ENCODE measurements at places on chromosomes 7 and 10.

DNA sequence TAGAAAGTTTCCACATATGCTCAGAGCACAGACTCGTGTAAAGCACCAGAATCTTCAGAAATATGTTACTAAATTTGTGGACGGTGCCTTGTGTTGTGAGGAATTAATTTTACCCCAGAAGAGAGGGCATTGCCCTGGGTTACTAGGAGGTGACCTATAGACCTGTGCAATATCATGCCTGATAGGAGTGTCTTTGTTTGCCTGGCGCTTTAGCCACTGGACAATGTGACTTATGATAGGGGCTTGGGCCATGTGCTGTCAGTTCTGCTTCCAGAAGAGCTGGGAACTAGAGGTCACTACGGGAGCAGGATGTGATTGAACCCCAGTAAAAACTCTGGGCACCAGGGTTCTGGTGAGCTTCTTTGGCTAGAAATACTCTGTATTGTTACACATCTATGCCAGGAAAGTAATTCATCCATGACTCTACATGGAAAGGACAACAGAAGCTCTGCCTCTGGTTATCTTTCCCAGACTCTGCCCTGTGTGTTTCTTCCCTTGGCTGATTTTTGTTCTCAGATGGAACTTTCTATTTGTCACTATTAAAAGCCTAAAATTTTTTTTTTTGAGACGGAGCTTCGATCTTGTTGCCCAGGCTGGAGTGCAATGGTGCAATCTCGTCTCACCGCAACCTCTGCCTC lies 75.5 kb downstream of the SIRT1 start:
- no peak for DNase-seq

- DNase-seq, result no peak
Measured at GRCh38 chr7:99843808-99844207, 16.0 kb downstream of the CYP3A43 start.

GRCh38 chr10:5524641-5525560 lies at the start of gene CALML3:
Gene CALML3 (plus strand): TSS chr10:5524961. CDS start chr10:5525086, 125 bp downstream.
- no peak for DNase-seq

GRCh38 chr7:18895456-18895855 lies 222.0 kb downstream of the TWIST1 start:
- DNase-seq, result no peak

- DNase-seq, result no peak
Measured at GRCh38 chr7:47661051-47661714, 79.3 kb upstream of the TNS3 start.

GRCh38 chr7:30214651-30215137 lies 69.7 kb upstream of the ZNRF2 start:
- DNase-seq, result no peak

- no peak for DNase-seq
Measured at GRCh38 chr7:158582089-158582456, 5.5 kb downstream of the PTPRN2 start.

DNA sequence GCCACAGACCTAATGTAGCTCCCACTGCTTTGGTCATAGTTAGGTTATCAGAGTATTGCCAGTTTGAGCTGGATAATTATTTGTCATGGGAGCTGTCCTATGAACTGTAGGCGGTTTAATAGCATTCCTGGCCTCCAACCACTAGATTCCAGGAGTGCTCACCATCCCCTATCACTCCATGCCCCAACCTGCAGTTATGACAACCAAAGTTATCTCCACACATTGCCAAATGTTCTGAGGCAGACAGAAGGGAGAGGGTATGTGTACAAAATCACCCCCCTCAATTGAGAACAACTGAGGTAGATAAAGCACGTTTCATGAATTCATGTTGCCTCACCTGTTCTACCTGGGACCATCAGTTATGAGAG lies 119.0 kb upstream of the CACUL1 start:
- no peak for DNase-seq

GRCh38 chr7:5567790-5568189 lies 144.2 kb upstream of the TNRC18 start:
- no peak for DNase-seq

DNA sequence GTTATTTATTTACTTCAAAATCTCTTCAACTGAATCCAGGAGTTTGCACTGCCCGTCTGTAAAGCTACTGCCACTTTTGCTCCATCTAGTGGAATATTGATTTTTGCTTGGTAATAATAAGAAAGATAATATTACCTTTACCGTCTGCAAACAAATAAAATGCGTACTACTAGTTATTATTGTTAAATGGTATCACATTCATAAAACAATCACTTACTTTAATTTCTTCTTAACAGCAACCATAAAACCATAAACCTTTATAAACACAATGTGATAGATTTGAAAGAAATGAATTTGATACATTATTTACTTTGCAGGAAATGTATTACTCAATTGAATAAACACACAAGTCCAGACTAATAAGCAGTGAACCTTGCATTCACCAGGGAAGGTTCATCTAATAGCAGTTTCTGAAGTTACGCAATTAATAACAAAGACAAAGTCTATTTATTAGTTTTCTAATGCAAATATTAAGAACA lies 6.4 kb downstream of the AGMO start:
- no peak for DNase-seq

DNA sequence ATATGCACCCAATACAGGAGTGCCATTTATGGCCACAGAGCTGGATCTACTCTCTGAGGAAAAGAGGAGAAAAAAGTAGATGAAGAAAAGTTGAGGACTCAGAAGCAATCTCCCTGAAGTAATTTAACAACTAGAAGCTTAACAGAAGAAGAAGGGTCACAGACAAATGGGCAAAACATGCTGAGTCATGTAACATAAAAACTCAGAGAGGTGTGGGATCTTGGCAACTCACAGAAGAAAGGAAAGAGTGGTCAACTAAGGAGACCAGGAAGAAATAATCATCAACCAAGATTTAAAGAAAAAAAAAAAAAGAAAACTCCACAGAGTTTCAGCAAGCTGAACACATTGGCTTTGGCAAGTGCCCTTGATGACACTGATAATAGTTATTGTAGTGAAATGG lies 51.8 kb upstream of the BET1 start:
- DNase-seq, result no peak

GRCh38 chr7:85178531-85179298 lies 8.1 kb downstream of the SEMA3D start:
- no peak for DNase-seq

- DNase-seq, result no peak
Measured at GRCh38 chr7:40468891-40469864, 334.4 kb downstream of the SUGCT start.

DNA sequence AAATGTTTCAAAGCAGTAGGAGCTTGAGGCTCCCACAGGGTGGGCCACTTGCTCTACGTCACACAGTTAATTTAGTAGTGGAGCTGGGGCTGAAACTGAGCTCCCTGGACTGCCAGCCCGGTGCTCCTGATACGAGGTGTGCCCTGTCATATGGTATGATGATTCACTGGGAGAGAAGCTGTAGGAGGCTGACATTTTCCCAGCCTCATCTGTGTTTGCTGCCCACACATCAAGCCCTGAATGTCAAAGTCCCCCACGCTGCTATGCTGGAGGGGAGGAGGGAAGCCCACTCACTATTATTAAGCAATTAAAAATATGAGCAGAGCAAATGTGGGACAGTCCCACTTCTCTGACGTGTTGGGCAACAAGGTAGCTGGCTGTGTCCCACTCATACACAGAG lies 81.2 kb upstream of the SORCS3 start:
- no peak for DNase-seq

- DNase-seq, result no peak
Measured at GRCh38 chr10:57218382-57218781, 857.3 kb upstream of the ZWINT start.

DNA sequence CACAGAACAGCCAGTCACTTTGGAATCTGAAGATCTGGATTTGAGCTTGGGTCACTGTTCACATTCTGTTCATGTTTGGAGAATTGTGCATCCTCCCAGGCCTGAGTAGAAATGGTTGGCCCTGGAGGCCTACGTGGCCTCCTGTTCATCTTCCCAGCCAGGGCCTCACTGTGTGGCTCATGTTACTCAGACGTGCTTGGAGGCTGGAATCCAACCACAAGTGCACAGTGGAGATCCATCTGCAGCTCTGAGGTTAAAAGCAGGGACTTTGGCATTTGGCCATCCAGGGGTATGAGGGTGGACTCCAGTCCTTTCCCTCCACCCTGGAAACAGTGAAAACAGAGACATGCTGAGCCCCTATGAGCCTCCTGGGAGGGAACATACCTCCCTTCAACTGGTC lies 709.0 kb upstream of the IGFBP3 start:
- no peak for DNase-seq

DNA sequence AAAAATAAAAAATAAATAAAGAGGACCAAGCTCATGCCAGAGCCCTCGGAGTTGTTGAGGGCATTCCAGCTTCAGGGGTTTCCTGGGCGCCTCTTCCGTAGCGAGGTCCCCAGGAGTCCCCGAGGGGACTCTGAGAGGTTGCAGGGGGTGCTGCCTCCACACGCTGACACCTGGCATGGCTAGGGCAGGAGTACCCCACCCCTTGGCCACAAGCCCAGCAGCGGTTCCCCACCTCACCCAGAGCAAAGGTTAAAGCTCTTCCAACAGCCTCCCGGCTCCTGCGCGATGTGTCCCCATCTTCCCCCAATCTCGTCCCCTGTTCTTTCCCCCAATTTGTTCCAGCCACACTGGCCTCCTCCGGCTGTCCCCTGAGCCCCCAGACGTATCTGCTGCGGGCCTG lies 4.5 kb downstream of the AMZ1 start:
- DNase-seq, result no peak

GRCh38 chr10:116124777-116125176 lies 148.2 kb downstream of the GFRA1 start:
- no peak for DNase-seq

DNA sequence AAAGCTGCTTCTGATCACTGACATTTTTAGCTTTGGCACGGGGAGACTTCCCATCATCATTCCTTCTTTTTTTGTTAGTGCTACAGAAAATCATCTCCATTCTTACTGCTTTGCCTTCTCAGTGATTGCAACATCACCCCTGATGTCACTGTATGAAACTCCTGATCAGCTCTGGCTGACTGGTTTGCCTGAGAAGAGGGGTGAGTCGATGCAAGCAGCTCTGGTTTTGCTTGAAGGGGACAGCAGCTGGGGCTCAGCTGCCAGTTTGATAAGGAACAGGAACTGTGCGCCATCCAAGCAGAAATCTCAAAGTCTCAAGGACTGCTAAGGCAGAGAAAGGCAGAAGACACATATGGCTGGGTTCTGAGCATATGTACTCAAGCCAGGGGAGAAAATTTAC lies 808.5 kb upstream of the CELF2 start:
- DNase-seq, result no peak

DNA sequence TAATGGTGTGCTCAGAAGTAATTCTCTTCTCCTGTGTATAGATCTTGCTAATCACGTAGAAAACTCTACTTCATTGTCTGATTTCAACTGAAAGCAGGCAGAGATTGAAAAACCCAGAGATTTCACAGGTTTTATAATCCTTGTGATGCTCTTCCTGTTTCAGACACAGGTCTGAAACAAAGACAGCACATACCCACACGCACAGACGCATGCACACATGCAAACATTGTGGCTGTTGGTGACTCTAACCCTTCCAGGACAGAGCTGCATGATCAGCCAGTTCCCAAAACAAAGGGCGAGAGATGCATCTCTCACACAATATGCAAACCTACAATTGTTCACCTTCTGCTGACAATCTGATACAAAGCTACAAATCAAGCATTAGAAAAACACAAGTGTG lies 11.1 kb upstream of the TFEC start:
- no peak for DNase-seq

DNA sequence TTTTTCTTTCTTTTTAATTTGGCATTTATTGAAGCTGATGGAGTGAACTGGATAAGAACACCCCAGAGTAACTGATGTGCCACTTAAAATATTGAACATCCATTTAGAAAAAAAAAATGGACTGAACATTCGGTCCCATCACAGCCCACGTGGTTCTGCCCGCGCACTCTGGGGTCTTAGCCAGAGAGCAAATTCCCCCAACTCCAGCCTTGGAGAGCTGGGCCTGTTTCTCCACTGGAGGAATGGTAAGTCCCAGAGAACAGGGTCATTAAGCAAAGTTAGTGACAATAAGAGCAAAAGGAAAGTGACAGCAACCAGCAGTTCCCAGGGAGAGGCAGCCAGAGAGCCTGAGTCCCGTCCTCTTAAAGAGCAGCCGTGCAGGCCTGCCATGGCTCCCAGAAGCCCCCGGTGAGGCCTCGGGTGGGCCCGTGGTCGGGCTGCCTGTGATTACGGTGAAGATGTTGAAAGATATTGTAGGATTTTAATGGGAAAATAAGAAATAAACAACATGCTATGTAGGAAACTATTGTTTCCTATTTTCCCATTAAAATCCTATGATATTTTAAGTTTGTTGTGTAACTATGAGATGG lies 487.9 kb upstream of the MKI67 start:
- DNase-seq, result no peak

GRCh38 chr10:93437946-93438612 lies 44.1 kb downstream of the MYOF start:
- DNase-seq, result no peak

DNA sequence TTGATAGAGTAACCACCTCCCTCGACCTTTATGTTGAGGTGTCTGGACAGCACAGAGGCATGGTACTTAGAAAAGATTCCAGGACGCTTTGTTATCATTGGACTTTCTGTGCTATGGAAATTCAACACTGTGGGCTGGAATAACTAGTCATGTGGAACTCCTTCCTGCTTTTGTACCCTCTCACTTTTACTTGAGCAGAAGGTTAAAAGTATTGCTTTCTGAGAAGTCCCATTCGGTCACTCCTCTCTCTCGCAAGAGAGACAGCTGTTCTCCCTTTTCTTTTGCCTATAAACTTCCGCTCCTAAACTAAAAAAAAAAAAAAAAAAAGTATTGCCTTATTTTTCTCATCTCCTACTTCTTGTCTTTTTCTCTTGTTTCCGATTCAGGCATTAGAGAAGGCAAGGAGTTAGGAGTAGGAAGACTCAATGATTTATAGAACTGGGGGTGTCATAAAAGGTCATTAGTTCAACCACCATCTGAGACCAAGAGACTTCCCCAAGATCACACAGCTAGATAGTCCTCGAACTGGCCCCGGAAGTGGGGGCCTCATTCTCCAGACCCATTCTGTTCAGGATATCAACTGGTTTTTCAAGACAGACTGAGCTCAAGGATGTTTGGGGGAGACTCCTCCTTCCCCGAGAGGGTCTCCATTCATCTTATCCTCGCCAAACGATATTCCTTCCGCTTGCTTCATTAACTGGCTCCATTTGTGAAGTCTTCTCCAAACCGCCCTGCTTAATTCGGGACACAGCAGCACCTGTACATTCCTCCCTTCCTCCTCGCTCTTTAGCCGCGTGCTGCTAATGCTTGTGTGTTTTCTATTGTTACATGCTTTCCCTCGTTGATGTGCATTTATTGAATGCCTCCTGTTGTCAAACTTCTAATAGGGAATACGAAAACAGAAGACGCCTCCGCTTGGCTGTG lies 995 bp upstream of the INPP5F start:
- DNase-seq, result no peak

GRCh38 chr10:5370493-5371352 lies 6.0 kb downstream of the UCN3 start:
- DNase-seq, result no peak
